ENCODE measurements at places on chromosomes 6 and 20.
A peak's percentile ranks its signal among the peaks of the same experiment; 100 is the strongest.

DNA sequence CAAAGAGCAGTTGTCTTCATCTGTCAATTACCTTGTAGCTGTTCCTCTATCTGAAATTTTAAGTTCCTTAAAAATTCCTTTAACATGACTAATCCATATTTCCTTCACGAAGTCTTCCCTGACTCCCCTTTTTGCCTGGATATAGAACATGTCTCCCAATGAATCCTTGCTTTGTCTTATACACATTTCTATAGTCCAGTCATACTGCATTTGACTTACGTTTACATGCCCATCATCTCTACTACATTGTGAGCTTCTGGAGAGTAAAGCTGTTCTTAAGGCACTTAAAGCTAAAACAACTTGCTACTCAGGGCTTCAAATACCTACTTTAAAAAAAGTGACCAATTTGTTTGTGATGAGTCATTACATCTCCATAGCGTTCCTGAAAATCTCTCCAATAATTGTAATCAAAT, 4.9 kb downstream of the REV3L start:
- no peak for DNase-seq

- no peak for DNase-seq
Observed at GRCh38 chr6:43836507-43837240, 66.7 kb downstream of the VEGFA start.

DNA sequence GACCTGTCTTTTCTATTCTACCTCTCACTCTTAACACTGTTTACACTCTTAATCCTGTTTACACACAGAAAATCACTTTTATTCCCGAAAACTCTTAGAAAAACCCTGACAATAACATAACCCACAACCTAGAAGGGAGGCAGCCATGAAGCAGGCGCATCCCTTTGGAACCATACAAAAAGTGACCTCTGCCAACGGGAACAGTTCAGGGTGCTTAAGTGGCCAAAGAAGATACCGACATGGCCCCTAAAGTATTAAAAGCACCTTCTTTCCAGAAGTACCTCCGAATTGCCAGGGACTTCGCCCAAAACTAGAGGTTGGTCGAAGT, 490 bp downstream of the MMUT start:
- DNase-seq, result no peak

DNA sequence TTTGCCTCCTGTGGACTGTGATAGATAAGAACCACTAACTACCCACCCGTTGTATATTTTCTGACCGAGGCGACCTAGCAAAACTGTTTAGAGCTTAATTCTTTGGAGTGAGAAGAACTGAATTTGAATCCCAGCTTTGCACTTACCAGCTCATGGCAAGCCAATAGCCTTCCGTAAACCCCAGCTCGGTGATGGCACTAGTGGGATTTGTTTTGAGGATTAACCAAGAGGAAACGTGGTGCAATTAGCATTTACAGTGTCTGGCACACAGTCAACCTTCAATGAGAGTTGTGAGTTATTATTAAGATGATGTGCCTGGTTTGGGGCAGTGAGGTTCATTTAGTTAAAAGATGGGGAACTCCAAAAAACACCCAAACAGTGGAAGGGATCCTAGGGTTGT, 12.3 kb upstream of the DSP start:
- no peak for DNase-seq

- no peak for DNase-seq
Observed at GRCh38 chr6:56959094-56959493, 4.2 kb downstream of the BEND6 start.

DNA sequence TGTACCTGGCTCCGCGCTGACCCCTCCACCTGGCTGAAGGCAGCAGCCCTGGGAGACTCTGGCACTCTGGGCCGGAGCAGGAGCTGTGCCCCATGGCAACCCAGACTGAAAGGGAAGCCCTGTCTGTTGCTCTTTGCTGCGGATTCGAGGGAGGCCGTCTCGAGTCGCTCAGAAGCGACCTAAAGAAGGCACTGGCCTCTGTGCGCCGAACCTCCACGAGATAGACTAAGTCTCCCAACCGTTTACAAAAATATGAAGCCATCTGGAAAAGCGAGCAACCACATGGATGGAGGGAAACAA, 10.5 kb upstream of the TBX18 start:
- no peak for DNase-seq

DNA sequence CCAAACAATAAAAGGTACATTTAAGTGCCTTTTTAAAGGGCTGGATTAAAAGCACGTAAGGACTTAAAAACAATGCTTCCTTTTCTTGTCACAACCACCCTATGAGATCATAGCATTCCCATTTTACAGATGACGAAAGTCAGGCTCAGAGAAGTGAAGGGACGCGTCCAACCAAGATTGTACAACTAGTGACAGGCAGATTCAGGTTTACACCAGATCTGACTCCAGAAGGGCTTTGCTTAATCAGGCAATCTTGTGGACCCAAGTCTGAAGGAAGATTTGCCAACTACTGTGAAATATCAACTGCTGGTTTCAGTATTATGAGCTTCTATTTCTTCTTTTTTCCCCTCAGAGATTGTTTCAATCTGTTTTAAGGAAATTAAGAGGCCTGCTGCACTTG, 877 bp downstream of the ENPP4 start:
- DNase-seq, result no peak

GRCh38 chr6:124008000-124008987, 204.6 kb downstream of the NKAIN2 start:
- DNase-seq, result no peak

GRCh38 chr6:4979426-4979825, 24.4 kb downstream of the RPP40 start:
- DNase-seq, result no peak

DNA sequence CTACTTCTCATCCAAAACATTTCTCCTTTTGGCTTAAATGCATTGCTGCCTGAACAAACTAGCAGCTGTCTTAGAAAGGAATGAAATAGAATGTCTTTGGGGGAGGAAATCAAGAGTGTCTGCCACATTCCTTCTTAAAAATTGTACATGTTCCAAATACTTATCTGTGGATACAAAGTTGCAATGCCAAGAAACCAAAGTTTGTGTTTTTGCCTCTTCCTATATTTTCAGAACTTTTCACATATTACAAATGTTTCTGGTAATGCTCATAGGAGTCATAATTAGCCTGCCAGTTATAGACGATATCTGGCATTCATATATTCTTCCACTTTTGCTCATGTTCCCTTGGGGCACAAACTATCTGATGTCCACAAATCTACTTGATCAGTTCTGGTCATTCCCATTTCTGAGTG, 165.5 kb upstream of the BMP5 start:
- DNase-seq, result no peak

DNA sequence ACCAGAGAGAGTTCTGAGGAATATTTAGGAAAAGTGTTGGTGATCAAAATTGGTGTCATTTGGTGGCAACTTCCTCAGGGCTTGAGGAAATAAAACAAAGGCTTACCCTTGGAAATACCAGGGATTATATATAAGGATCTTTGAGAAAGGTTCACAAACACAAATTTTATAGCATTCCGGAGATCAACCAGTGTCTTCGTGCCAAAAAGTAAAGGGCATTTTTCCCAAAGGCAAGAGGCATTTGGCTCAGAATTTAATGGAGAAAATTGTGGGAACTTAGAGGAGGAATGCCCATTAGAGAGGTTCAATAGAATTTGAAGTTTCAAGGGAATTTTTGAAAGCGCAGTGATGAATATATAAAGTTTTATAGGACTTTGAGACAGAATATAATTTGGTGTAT, 179.5 kb downstream of the FUT9 start:
- DNase-seq, result no peak

GRCh38 chr6:111813237-111813636, 60.0 kb downstream of the FYN start:
- DNase-seq, result no peak

DNA sequence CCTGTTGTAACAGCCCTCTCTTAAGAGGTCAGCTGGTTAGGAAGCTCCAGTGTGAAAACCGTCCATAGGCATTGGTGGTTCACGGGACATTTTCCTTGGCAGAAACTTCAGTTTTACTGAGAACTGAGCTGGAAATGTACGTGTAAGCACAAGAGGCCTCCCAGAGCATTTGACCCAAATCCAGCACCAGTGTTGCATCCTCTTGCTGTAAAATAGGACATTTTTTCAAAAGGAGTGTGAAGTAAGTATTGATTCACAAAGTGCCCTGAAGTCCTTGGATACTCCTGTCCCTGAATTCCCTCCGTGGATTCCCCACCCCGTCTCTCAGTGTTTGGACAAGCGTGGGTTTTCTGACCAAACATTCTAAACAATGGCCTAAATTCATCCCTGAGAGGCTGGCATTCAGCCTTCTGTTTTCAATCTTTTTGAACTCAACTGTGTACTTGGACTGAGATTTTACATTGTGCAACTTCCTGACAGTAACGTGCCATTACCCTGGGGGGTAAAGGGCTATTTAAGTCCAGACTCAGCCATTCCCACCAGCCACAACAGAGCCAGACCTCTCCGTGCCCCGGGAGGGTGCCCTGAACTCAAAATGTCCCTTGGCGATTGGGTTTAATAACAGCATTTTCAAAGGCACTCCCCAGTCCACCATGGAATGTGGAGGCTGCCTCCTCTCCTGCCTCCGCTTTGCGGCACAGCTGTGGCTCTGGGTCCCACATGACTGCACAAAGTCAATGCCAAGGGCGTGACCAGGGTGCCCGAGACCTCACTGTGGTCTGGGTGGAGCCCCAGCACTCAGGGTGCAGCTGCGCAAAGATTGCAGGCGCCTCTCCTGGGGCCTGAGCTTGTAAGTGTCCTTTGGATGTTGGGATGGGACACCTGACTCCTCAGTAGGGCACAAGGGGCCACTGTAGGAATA, 92.7 kb upstream of the AFDN start:
- DNase-seq, result no peak

GRCh38 chr6:33391922-33392594, 435 bp downstream of the KIFC1 start:
- no peak for DNase-seq

GRCh38 chr6:71181565-71181964, 107.0 kb upstream of the OGFRL1 start:
- no peak for DNase-seq

DNA sequence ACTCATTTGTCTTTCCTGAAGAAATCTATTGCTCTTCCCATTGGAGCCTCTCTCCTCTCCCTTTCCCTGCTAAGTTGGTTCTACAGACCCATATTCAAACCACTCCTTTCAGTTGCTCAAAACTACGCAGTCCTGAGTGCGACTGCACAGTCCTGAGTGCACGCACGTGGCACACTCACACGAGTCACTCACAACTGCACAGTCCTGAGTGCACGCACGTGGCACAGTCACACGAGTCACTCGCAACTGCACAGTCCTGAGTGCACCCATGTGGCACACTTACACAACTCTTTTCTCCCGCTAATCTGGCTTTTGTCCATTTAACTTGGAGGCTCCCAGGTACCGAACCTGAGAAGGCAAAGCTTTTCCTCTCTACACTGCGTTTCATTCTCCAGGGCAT, 159.7 kb downstream of the RNASET2 start:
- DNase-seq, result no peak

DNA sequence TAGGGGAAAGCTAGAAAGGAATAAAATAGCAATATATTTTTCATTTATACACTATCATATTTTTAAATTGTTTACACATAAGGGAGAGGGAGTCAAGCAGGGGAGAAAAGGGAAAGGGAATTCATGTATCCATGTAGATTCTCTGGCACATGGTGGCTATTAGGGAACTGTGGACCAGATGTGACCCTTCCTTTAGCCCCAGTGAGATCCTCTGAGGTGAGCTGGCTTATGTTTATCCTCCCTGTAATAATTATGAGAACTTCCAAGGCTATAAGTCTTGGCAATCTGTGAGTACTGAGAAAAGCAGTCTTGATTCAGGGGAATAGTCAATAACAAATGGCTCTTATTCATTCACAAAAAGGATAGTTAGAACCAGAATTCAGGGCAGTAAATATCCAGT, 42.6 kb downstream of the TSBP1 start:
- DNase-seq, result no peak

GRCh38 chr6:1201547-1202200, 110.2 kb upstream of the FOXQ1 start:
- no peak for DNase-seq

DNA sequence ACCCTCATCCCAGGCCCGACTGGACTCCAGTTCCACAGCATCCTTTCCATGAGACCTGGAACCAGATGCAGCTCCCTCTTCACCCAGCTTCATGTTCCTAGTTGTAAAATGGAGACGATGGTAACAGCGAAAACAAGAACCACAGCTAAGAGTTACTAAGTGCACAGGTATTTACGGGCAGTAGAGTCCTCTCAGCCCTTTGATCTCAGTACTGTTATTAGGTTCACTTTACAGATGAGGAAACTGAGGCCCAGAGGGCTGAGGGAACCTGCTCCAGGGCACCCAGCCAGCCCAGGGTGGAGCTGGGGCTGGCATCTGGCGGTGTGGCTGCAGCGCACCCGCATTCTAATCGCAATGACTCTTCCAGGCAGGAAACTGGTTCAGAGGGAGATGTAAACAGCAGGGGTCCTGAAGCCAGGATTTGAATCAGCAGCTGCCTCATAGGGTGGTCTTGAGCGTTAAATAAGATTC, 858 bp downstream of the BCAS1 start:
- no peak for DNase-seq

DNA sequence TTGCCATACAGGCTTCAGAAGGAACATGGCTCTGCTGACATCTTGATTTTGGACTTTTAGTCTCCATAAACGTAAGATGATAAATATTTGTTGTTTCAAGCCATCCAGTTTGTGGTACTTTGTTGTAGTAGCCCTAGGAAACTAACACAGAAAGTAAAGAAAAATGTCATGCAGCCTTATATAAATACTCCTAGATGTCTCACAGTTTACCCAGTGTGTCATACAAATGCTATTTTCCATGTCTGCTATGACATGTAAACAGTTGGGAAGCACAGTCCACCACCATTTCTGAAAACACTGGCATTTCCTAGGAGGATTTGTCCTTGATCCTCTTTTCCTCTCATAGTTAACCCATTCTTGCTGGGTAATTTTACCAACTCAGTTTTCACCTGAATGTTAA, 30.6 kb upstream of the ME1 start:
- no peak for DNase-seq

- DNase-seq, result no peak
Observed at GRCh38 chr6:108638993-108639392, 78.3 kb downstream of the FOXO3 start.

- DNase-seq, result peak; percentile 28
Observed at GRCh38 chr6:2725999-2726567, 24.6 kb downstream of the MYLK4 start.

DNA sequence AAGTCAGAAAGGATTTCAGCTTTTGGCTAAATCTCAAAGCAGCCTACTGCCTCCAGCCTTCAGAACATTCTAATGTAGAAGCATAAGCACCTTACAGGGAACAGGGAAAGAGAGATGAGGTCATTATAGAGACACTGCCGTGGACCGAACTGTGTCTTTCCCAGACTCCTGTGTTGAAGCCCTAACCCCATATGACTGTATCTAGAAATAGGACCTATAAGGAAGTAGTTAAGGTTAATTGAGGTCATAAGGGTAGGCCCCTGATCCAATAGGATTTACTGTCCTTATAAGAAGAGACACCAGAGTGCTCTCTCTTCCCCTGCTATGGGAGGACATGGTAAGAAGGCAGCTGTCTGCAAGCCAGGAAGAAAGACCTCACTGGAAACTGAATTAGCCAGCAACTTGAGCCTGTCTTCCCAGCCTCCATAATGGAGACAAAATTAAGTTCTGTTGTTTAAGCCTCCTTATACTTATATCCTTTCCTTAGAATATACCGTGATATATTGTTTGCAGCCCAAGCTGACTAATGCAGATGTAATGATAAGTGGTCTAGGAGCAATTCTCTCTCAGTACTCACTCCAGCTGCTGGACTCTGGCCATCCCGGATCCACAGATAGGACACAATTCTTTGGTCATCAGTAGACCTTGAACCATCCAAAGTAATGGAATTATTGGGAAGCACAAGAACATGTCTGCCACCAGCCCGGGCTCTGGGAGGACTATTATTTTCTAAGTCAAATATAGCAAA, 71.4 kb downstream of the ALDH5A1 start:
- DNase-seq, result no peak
